COR-L47 (cell line): ENCODE measurements at places on chromosomes 11 and 22.

- DNase-seq: no peak
Observed at GRCh38 chr22:30047364-30047738, 32.9 kb upstream of the HORMAD2 start.

DNA sequence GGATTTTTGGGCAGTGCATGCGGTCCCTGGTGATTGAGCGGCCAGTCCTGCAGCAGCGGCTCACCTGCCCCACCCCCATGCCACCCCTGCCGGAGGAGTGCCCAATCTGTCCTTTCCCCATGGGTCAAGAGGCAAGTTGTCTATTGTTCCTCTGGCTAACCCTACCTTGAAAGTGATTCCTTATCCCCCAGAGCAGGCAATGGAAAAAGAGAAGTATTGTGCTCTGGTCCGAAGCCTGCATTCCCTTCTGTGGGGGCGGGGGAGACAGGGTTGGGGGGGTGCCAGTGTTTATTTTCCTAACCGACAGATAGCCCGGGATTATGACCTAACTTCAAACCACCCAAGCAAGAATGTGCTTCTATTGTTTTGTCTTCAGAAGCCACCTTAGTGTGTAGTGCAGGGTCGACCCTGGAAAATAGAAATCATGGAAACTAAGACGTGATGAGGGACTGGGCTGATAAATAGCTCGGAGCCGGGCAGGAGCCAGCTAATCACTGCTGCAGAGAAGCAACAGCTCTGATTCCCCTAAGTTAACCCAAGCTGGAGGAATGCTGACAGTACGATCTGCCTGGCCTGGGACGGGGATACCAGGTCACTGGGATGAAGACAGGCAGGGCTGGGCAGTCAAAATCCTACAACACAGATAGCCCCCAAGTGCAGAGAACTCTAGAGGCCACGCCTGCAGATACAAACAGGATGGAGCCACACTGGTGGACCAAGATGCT, 38.7 kb upstream of the ATXN10 start:
- DNase-seq: no peak

DNA sequence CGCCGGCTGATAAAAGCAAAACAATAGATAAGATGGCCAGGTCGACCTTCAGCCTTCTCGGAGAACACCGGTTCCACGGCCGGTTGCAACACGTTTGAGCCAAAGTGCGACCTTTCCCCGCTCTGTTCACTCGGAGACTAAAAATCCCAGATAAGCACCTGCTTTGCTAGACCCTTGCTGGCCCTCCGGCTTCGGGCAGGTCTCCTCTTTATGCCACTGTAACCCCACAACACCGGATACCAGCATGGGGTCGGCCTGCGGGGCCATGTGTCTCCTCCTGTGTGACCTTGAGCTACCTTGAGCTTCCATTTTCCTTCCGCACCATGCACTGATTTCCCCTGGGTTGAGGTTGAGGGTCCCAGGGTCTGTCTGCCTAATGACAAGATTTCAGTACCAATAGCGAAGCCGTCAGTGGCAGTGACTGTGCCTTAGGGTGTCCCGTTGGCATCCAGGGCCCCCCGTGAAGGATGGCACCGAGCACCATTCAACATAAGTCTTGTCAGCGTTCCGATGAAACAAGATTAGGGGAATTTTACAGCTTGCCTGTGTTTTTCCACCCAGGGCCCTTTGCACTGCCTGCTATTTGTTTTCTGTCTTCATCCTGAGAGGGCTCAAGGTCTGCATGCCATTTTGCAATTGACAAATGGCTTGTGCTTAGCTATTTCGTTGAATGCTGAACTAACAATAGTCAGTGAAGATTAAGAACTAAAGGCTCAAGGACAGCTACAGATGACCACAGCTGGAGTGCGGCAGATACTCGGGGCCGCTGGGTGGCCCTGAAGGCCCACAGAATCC, 118.6 kb downstream of the KCNQ1 start:
- DNase-seq: no peak

DNA sequence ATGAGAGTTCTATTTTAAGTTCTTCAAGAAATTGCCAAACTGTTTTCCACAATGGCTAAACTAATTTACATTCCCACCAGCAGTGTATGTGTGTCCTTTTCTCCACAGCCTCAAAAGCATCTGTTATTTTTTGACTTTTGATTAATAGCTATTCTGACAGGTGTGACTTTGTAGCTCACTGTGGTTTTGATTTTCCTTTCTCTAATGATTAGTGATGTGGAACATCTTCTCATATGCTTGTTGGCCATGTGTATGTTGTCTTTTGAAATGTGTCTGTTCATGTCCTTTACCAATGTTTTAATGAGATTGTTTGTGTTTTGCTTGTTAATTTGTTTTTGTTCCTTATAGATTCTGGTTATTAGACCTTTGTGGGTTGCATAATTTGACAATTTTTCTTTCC, 18.0 kb upstream of the RAB38 start:
- peak; percentile 6 for DNase-seq

DNA sequence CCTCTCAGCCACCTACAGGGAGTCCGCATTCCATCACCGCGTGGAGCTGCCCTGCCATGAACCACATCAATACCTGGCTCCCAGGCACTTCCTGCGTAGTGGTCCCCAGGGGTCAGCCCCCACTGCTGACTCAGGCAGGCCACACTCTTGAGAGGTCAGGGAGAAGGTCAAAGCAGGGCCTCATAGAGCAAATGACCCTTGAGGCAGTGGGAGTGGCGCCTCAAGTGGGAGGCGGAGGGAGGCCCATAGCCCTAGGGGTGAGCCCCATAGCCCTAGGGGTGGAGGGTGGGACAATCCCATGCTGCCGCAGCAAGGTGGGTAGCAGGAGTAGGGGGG, 5.0 kb downstream of the PRDX5 start:
- DNase-seq: no peak

DNA sequence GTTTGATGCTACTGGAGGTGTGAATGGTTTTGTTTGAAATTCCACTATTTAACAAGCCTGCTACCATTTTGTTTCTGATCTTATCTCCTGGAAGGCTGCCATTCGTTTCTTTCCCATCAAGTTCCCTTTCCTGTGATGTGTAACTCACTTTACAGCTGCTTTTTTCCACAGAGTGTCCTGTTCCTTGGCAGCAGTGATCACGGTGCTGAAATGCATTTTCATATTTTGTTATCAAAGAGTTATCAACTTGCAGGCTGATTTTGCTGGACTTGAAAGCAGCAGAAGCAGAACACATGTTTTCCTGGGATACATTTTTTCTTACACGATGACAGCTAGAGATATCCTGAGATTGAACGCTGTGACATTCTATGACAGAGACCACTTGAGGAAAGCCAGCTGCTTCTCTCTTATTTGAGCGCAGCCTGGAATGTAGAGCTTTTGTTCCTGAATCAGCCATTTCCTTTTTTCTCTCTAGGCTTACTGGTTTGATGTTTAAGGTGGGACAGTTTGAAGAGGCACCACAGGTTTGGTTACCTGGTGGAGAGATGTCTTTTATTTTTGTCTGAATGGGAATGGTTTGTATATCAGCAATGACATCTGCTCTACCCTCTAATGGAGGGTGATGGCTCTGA, 34.7 kb downstream of the PRR14L start:
- DNase-seq: no peak

DNA sequence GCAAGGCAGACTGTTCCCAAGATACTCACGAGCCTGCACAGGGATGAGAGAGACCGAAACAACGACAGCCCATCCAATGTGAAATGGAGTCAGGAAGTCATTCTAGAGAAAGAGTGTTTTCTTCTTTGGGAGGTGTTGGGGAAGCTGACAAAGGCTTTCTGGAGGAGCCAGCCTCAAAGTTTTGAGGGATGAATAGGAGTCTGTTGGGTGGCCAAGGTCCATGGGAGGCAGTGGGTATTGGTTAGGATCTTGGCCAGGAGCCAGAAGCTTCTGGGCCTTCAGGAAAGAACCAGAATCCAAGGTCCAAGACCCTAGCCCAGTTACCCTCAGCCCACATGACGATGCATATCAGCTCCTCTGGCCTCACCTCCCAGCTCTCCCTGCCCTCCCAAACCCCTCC, 59.9 kb upstream of the SHISAL1 start:
- no peak for DNase-seq

- no peak for DNase-seq
Observed at GRCh38 chr11:30049214-30049613, 32.4 kb upstream of the KCNA4 start.

GRCh38 chr11:30485222-30485621, 100.9 kb downstream of the MPPED2 start:
- no peak for DNase-seq

DNA sequence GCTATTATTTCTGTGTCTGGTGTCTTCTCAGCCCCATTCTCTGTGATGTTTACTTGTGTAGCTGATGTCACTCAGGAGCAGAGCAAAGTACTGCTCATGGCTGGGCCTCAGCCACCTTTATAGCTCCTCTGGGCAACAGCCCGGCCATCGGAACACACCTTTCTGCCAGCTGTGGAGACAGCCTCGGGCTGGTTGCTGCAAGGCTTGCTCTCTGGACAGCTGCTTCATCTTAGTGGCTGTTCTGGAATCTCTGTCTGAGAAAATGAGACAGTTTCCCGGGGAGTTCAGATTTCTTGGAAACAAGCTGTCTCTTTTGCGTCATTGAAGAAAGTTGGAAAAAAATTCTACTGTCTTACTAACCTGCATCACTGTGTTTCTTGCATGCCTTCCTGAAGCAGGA, 20.0 kb downstream of the THY1 start:
- no peak for DNase-seq

DNA sequence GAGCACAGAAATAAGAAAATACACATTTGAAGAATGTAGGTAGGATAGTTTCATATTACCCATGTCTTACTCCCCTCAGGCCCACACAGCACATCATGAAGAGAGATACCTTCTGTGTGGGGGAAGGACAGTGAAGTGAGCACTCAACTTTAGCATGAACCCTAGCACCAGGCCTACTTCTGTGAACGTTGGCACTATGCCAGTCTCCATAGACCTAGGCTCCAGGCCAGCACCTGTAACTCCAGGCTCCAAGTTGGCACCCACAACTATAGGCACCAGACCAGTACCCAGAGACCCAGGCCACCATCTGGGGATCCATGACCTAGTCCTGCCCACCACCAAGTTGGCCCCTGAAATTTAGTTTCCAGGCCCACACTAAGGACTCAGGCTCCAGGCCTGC, 410.9 kb downstream of the INSC start:
- no peak for DNase-seq

DNA sequence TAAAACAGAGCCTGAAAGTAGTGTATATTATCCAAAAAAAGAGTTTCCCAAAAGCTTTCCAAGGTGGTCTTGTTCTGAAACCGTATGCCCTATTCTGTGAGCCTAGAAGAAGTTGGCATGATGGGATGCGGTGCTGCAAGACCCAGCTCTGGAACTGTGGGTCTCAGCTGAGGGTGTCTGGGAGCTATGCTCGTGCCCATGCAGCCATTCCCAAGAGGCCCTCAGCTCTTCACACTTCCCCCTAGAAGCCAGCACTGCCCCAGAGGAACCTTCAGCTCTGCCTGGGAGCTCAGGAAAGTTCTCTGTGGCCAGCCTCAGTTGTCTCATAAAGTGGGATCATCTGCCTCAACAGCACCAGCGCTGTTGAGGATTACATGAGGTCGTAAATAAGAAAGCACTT, 6.4 kb upstream of the SYT12 start:
- DNase-seq: no peak

DNA sequence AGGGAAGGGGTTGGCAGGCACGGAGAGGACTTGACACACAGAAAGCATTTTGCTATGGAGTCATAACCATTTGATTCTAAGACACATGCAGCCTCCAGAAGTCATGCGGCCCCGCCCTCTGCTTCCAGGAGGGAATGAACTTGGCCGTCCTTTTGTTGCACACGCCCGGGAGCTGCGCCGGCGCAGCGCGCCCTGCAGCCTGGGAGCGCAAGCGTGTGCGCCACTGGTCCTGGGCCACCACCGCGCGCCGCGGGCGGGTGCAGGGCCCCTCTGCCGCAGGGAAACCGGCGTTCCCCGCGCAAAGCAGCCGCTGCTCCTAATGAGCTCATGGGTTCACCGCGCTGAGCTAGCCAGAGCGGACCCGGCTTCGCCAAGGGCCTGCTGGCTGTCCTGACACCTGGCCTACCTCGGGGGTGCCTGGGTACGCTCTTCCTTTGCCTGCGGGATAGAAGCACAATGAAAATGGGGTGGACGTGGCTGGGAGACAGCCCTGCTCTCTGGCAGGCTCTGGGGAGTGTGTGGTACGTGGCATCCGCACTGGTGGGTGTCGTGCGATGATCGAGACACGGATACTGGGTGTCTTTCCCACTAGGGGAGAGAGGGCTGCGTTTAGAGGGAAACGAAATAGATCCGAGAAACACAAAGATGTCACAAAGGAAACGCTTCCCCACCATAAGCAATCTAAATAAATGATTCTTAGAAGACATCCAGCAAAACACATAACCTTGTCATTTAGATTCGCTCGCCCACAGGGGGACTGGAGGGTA, 669 bp downstream of the MICAL3 start:
- DNase-seq: peak; percentile 67

DNA sequence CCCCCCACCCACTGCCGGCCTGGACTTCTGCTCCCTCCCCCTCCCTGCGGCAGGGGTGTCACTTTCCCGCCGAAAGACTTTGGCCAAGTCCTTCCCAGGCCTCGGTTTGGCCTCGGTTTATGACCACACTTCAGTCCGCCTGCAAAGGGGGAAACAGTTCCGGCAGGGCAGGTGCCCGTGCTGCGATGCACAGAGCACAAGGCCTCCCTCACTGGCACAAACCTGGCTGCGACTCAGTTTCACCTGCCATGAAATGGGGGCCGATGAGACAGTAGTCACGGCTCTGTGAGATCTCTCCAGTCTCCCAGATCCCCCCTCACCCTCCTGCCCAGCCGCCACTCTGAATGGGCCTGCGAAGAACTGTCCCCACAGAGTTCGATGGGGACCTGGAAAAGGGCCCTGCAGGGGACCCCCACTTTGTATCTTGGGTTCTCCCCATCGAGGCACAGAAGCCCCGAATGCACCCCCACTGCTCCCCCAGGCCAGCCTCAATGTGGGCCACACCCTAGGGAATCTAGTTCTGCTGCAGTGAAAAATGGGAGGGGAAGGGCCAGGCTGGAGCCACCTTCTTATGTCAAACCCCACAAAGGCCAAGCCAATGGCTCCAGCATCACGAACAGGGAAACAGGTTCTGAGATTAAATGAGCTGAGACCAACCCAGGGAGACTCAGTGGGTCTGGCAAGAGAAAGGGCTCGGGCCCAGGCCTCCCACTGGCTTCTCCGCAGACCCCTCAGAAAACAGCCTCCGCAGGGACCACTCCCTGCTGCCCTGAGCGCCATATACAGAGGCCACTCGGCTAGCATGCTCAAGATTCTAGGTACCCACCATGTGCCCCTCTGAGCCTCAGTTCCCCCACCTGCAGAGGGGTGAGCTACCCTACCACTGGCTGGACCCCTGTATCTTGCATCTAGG, 29.0 kb downstream of the ARVCF start:
- DNase-seq: no peak

- DNase-seq: peak; percentile 61
Observed at GRCh38 chr11:114059278-114059983, at the start of gene ZBTB16. ZBTB16 (plus strand) TSS chr11:114059711; CDS start chr11:114063301, 3,590 bp downstream.
